Neural crest cell (in vitro differentiated cells): ENCODE measurements at places on chromosomes 7 and 10.

DNA sequence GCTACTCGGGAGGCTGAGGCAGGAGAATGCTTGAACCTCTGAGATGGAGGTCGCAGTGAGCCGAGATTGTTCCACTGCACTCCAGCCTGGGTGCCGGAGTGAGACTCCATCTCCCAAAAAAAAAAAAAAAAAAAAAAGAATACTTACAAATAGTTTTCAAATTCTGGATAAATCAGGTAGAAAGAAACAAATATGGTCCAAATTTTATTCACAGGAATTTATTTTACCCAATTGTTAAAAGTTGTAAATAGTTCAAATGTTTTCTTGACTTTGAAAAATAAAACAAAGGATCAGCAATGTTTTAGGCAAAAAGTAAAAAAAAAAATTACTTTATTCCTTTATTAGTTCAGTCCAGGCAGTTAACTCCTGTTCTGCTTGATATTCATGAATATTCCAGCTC is 172.9 kb upstream of the NAMPT start:
- DNase-seq: no peak

GRCh38 chr7:67917437-67917755 is 920.8 kb downstream of the TYW1 start:
- DNase-seq: no peak

DNA sequence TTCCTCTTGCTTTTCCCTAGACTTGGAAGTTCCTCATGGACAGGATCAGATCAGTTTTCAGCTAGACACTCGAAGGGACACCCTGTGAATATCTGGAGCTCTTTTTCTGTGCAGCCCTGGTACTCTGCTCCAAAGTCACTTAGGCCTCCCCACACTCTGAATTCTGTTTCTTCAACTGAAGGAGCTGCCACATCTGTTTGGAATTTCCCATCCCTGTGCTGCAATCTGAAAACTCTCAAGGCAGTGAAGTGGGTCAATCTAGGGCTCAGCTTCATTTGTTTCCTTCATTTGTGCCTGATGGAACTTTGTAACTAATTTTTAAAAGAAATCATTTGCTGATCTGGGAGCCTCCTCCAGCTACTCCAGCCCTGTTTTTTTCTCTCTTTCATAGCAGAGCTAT is 9.6 kb downstream of the EPC1 start:
- DNase-seq: no peak

- no peak for DNase-seq
Observed at GRCh38 chr10:60521974-60522405, 132.3 kb upstream of the ANK3 start.

DNA sequence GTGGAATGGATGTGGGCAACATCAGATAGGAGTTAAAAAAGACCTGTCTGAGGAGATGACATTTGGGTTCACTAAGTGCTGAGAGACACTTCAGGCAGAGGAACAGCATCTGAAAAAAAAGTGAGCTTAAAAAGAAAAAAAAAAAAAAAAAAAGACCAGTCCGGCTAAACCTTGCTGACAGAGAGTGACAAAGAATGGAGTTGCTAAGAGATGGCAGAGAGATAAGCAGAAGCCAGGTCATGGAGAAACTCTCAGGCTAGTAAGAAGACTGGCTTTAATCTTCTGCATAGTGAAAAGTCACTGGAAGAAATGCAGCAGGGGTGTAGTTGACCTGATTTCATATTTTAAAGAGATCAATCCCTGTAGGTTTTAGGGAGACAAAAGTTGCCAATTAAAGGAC is 711.1 kb upstream of the SEMA3D start:
- DNase-seq: no peak

DNA sequence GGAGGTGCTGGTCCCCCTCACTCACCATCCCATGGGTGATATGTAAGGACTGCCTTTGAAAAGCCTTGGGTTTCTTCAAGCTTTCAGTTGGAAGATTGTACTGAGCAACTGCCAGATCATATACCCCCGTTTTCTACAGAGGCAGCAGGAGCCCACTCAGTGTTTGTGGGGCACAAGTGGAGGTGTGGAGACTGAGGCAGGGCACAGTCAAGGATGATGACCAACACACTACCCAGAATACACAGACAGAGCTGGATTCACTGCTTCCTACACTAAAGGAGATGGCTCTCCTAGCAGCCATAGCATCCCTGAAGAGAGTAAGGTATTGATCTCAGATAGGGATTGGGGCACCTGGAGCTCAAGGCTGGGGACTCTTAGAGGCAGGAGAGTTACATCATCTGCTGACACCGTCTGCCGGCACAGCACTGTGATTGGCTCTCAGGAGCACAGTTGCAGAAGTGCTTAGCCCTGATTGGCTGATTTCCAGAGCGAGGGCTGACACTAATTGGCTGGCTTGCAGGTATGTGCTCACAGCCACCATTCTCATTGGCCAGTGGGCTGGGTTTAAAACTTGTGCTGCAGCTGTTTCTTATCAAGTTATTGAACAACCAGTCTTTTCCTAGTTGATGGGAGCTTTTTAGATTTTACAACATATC is 77.9 kb upstream of the PFKP start:
- no peak for DNase-seq

GRCh38 chr7:69951458-69951857 is 353.2 kb downstream of the AUTS2 start:
- no peak for DNase-seq

- no peak for DNase-seq
Observed at GRCh38 chr10:58439632-58440364, 54.6 kb downstream of the TFAM start.

DNA sequence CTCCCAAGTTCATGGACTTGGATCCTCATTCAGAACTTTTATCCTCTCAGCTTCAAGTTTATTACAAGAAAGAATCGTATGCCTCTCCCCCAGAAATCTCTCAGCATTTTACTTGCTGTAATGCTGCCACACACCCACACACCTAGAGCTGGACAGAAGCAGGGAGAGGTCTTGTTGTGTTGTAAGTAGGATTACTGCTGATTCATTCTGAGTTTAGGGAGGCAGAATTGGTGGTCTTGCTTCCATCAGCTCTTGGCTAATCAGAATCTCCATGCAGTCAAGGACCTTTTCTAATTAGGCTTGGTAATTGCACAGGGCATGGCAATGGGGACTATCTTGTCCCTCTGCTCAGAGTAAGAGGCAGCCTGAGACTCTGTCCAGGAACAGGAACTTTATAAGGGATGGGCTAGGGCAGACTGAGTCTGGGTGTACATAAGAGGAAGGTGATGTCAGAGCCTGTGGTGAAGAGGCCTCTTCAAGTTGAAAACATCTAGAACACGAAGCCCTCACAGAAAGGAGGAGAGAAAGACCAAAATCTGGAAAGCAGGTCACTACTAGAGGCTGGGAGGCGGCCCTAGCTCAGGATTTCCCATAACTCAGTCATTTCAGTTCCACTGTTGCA is 7.0 kb upstream of the PTPRE start:
- DNase-seq: no peak

DNA sequence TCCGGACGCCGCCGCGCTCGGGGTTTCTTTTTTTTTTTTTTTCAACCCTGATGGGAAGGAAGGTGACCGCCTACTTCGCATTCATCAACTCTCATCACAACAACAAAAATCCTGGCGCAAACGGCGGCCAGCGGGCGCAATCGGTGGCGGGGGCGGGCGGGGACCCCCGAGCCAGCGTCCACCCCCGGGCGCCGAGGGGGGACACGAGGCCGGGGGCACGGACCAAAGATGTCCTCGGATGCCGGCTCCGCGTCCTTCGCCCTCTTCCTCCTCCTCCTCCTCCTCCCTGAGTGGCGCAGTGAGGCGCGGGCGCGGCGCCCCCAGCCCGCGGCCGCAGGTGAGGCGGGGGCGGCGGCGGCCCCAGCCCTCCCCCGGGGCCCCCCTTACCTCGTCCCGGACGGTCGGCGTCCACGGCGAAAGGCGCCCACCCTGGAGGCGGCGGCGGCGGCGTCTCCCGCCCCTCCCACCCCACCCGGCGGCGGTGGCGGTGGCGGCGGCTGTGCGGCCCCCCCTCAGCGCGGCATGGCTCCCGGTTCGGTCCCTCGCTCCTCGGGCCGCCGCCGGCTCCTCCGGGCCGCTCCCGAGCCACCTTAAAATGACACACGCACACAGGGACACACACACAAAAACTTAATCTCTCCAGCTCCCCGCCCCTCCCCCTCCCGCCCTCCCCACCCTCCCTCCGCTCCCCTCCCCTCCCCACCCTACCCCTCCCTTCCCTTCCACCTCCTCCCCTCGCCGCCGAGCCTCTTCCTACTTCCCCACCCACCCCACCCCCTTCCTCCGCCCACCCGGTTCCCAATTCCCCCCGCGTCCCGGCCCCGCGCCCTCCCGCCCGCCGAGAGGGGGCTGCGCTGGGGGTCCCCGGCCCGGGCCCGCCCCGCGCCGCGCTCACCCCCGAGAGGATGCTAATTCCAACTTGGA is at the start of gene CTBP2:
Gene CTBP2, minus strand, starts transcription at position 632 of the 924 bp plus-strand sequence.
- DNase-seq: peak; percentile 52

DNA sequence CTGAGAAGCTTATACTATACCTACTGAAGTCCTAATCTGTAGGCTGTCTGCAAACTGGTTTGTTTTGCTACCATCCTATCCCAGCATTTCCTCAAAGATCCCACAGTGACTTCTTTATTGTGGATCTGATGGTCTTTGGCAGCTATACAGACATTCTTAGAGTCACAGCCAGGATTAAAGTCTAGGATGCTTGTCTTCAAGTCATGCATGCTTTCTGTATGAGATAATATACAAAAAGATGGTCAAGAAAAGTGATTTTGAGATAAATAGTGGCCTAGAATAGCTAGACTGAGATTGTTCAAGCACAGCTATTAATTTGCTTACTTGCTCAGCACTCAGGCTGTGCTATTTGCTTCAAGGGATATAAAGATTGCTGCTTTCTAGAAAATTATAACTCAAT is 454.4 kb downstream of the AUTS2 start:
- no peak for DNase-seq

GRCh38 chr10:50397312-50398140 is 146.2 kb upstream of the ASAH2 start:
- DNase-seq: no peak

DNA sequence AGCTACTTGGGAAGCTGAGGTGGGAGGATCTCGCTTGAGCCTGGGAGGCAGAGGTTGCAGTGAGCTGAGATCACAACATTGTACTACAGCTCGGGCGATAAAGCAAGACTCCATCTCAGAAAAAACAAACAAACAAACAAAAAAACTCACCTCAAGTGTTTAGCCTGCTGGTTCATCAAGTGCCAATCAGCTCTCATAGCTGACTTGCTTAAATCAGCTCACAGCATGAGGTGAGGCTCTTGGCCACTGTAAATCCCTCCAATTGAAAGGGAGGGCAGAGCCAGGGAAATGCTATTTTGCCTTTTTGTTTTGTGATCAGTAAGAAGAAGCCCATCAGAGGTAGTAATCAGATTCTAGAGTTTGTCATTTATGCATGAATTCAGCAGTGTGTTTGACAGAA is 112.3 kb downstream of the RAB11FIP2 start:
- no peak for DNase-seq

DNA sequence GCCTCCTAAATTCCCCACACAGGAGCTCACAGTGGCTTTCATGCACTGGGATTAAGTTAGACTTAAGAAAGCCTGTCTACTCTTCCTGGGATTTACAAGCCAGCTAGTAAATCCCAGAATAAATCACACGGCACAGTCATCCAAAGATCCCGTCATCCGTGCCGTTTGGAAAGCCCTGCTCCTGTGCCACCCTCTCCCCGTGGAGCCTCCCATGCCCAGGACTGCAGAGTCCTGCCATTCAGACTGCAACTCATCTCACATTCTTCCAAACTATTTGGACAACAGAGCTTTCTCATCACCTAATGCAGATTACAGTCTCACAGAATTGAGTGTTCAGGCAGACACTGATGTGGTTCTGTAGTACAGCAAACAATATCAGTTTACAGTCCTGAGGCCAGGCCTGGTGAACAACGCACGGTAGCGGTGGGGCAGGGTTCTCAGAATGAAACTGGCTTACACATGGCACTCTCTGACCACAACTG is 166.5 kb downstream of the EGFR start:
- DNase-seq: no peak

- DNase-seq: no peak
Observed at GRCh38 chr7:16479591-16479990, 14.1 kb upstream of the SOSTDC1 start.

DNA sequence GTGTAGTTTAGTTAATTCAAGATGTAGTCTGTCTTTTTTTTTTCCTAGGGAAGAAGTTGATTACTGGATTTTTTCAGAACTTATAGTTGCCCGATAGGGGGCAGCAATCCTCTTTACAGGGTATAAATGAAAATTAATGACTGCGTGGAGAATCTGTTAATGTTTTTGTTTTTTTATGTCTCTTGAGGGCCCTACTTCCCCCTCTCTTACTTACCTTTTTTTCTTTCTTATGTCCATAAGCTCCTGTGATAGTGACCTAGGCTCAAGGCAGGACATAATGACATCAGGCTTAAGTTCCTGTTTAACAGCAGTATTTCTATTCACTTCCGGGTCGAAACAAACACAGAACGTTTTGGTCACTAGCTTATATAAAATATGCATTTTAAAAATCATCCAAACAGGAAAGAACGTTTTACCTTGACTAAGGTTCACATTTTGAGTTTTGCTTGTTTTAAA is 18.8 kb downstream of the CDC123 start:
- peak; percentile 49 for DNase-seq

DNA sequence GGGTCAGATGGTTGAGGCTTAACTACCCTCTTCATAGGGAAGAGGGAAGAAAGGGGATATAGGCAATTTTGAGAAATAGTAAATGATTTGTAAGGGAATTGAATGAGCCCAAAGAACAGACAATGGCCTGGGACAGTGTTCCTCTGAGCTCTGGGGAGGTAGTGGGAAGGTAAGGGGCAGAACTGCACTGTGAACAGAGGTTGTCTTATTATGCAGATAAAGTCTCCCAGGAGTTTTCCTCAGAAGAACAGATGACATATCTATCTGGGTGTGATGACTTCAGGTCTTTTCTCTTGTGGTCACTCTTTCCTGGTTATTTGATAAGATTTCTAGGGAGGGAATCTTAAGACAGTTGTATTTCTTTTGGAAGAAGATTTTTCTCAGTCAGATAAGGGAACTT is 296.1 kb downstream of the ZEB1 start:
- no peak for DNase-seq

GRCh38 chr7:36348256-36348655 is 41.4 kb upstream of the ANLN start:
- no peak for DNase-seq

- DNase-seq: no peak
Observed at GRCh38 chr7:2142386-2142785, 90.4 kb downstream of the MAD1L1 start.

- DNase-seq: no peak
Observed at GRCh38 chr7:20607216-20607615, 8.3 kb upstream of the ABCB5 start.

DNA sequence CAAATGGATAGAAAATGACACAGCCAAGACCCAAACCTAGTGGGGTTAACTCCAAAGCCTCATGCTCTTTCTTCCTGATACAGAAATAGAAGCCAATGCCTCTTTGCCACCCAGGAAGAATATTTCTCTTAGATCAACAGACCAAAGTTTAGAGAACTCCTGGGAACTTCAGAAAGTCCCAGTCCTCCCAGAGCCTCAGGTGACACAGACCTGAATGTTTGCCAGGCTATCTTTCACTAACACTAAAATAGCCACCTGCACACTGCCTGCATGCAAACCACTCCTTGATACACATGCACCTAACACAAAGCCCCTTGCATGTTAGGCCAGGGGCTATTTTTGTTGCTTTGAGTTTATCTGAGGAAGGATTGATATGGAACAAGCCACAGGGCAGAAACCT is 27.7 kb downstream of the LSM5 start:
- no peak for DNase-seq
